SHP77 treated with DMSO at 0.1 percent for 48 hours (cell line): ENCODE measurements at places on chromosomes 5 and 9.

DNA sequence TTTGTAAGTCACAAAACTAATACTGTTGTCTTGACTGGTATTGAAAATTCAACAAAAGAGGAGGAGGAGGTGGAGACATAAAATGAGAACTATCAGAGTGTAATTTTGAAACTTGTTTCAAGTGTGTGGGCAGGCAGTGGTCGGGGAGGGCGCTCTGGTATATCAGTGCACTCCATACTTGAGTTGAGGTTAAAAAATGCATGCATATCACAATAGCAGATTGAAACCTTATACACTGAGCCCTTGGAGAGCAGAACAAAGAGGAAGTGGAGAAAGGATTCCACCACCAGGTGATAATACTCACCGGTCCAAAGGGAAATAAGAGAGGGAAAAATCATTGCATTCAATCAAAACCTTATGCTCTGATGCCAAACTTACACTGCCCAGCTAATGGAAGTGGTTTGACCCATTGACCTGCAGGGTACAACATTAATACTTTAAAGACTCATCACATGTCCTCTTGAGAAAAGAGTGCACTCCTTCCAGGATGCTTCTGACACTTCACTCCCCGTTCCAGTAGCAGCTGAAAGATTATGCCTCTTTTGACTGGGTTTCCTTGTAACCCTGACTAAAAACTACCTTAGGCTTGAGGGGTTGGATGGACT is 79.5 kb upstream of the FAM169A start:
- DNase-seq, result no peak

GRCh38 chr5:143182901-143183820 is 220.3 kb downstream of the NR3C1 start:
- peak; percentile 47 for DNase-seq

- no peak for DNase-seq
These were observed 7.4 kb upstream of the TMEM38B start for GRCh38 chr9:105686936-105687335.

DNA sequence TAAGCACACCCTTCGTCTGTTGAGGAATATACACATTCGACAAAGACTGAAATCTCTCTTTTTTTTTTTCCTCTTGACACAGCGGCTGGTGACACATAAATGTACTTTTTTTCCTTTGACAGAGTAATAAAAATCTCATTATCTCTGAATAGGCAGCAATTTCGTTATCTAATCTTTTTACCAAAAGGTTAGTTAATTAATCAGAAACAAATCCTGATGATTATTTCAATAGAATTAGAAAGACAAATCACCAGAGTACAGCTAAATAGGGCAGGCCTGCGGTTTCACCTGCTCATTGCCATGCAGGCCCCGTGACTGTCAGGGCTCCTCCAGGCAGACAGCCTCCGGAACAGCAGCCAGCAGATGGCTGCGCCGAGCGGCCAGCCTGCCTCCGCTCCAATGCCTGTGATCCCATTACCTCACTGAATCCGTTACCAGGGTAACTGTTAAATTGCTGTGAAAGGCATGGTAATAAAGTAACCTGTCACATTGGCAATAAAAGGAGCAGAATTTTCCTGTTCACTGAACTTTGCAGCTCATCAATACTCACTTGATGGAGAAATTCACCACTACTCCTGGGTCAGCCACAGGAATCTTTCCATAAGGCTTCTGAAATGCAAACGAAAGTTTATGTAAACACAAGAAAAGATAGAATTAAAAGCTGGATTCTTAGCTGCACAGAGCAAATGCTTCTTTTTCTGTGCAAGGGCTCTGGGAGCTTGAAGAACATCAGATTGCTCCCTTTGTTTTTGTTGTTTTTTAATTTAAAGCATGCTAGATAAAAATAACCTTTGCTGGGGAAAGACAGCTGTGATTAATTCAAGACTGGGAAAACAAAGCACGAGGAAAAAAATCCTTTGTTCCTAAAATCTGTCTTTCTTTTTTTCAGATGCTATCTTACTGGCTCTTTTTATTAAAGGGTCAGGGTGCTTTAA is 666.4 kb upstream of the ZNF608 start:
- DNase-seq, result peak; percentile 85

- DNase-seq, result no peak
These were observed 148.5 kb downstream of the EPB41L4A start for GRCh38 chr5:112270299-112271293.

- no peak for DNase-seq
These were observed 126.3 kb downstream of the UNC13B start for GRCh38 chr9:35287987-35288632.

- DNase-seq, result no peak
These were observed 45.5 kb downstream of the CTSL start for GRCh38 chr9:87771316-87772006.

- no peak for DNase-seq
These were observed 7.8 kb upstream of the DDX41 start for GRCh38 chr5:177524539-177524900.

- DNase-seq, result no peak
These were observed 12.6 kb upstream of the TNIP1 start for GRCh38 chr5:151093476-151093889.

GRCh38 chr5:167402671-167403070 is 888.8 kb upstream of the WWC1 start:
- DNase-seq, result no peak

GRCh38 chr9:83706676-83707517 is 861 bp downstream of the UBQLN1 start:
- no peak for DNase-seq

- no peak for DNase-seq
These were observed 149.0 kb downstream of the RANBP17 start for GRCh38 chr5:171010816-171011215.

DNA sequence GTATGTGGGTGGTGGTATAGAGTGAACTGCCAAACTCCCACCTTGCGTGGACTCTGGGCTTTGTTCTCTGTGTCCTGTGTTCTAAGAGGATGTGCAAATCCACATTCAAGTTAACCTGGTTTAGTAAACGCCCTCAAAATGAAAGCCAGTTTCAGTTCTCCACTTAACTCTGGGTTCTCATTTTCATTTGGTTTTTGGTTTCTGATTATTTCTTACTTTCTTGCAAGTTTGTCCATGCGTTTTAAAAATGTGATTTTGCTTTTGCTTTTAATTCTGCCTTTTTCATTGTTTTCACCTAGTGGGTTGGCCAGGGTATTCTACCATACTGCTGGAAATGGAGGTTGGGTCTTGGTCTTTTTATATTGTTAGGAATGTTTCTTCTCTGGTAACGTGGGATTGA is 38.2 kb downstream of the GALNT10 start:
- no peak for DNase-seq

DNA sequence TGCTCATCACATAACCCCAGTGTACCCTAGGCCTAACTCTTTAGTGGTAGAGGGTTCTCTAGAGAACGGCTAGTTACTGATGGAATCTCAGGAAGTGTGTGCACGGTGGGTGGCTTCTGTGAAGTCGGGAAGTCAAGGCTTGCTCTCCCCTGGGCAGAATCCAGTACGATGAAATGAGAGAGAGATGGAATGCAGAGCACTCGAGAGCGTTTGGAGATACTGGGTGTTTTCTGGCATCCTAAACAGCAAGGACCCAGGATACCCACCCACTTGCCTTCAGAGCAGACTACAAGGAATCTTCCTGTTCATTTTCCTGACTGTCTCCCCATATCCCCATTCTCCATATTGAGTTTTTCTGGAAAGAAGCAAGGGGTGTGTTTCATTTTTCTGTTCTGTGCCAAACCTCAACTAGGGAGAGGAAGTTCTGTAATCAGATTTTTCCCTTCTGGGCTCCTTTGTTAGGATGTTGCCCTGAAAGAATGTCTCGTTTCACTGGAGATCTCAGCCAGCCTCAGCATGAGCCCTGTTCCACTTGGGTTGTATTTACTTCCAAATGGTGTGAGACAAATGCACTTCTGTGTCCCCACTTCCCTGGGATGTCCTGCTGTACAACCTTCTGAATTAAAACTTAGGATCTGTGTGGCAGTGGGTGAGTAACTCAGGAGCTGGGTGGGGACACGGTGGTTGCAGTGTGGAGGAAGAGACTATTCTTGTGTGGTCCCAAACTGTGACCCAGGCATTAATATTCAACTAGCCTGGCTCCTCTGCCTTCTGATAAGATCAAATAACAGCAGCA is 108.9 kb upstream of the SPRY4 start:
- no peak for DNase-seq

GRCh38 chr5:145246961-145247744 is 588.0 kb downstream of the PRELID2 start:
- no peak for DNase-seq

DNA sequence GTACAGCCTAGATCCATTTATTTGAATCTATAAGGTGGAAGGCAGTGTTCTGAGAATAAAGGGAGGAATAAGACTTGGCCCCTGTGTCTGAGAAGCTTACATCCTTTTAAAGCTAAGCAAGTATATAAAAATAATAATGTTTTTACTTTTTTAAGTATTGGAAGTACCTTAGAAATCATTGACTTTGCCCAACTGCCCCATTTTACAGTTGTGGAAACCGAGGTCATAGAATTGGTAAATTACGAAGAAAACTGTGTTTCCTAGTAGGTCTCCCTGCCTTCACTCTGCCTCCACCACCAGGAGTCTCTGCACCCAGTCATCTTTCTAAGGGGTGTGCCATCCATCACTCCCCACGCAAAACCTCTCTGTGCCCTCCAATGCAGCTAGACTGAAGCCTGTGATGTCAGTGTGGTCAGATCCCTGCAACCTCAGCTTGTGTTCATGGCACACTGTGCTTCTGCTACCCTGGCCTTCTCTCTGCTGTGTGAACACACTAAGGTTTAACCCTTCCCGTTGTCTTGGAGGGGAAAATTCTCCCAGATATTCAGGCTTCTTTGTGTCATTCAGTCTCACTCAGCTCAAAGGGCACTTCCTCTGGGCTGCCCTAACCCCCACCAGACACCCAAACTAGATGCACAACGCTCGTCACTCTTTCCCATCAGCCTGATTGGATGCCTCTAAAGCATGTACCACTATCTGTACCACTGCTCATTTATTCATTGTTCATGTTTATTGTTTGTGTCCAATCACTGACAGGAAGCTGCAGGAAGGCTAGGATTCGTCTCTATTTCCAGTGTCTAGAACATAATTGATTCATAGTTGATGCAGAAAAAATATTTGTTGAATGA is 18.2 kb downstream of the ADRB2 start:
- no peak for DNase-seq

DNA sequence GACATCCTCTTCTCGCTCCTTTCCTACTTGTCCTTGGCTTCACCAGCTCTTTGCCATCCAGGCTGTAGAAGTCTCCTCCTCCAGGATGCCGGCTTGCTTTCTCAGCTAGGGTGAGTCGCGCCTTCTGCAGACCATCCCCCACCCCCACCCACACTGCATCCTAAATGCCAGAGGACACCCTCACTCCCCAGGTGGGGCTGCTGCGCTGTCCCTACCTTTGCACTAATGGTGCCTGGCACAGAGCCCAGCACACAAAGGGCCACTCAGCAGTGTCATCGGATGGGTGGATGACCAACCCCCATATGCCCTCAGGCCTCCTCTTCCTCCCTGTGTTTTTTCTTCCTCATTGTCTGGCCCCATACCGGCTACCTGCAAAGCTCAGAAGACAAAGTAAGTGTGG is 14.8 kb downstream of the IL9 start:
- DNase-seq, result no peak

- no peak for DNase-seq
These were observed 2.9 kb downstream of the ARSK start for GRCh38 chr5:95557841-95558240.

- no peak for DNase-seq
These were observed 36.4 kb downstream of the PARP8 start for GRCh38 chr5:50702615-50703366.

DNA sequence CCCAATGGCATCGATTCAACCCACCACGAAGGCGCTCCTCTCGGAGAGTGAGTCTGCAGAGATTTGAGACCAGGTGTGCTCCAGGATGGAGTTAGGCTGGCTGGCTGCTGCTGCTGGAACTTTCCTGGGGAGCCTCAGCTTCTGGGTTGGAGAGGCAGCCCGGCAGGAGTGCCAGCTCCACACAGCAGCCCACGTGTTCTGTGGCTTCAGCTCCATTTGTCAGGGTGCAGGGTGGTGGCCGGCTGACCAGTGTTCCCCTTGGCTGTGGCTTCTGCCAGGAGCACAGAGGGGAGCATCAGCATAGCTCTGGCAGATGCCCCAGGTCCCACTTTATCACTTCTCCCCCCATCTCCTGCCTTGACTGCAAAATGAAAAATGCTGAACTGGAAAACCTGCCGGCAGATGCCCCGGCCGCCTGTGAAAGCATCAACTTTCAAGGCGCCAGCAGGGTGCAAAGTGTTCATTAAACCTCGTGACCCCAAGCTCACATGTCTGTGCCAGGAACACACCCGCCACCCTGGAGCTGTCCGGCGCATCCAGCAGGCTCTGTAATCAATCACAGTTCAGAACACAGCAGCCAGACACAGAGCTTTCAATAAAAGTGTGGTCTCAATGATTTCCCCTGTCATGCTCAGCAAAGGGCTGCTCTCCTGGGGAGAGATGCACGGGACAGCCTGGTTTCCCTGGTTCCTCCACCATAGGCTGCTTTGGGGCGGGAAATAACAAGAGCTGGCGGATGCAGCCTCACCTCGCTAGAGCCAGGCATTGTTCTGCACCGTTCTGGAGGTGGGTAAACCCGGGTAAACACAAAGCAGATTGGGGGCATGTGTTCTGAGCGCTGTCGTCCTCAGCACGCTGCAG is 53.2 kb downstream of the TRIP13 start:
- DNase-seq, result no peak

DNA sequence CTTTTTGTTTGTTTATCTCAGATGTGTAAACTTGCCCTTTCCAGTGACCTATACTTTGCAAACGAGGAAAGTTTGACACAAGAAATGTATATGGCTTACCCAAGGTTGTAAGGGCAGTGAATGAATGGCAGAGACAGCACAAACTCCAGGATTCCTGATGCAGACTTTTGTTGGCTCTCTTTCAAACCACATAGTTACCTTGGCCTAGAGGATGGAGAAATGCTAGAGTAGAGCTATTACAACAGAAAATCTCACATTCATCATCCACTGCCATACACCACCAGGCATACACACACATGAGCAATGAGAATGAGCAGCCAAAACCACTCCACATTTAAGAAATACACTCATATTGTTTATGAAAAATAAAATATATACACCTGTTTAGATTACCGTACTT is 387.0 kb downstream of the TLR4 start:
- DNase-seq, result no peak

- DNase-seq, result no peak
These were observed 8.5 kb downstream of the ELL2 start for GRCh38 chr5:95953021-95953702.

GRCh38 chr5:53487436-53487835 is 7.0 kb downstream of the FST start:
- DNase-seq, result no peak
